ENCODE measurements at places on chromosomes 7 and 10.
A peak's percentile ranks its signal among the peaks of the same experiment; 100 is the strongest.

DNA sequence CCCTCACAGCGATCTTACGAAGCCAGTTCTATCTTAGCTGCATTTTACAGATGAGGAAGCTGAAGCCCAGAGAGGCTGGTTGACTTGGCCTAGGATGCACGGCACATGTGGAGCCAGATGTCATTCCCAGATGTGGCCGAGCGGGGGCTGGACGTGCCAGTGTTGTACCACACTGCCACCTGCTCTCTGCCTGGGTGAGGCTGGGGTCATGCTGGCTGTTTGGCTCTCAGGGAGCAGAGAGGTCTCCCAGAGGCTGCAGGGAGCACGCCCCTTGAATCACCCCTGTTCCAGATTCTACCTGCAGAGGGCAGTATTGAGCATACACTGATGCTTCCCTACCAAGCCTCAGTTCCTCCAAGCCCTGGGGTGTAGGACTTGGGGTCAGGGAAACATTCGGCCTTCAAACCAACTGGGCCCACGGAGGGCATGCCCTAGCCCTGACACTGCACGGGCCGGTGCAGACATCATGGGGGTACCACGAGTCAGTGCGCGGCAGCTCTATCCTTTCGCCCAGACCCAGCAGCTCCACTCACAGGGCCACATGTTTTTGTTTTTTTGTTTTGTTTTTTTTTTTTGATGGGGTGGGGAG is 3.8 kb upstream of the GTF2IRD1 start:
- DNase-seq, result peak; percentile 57

DNA sequence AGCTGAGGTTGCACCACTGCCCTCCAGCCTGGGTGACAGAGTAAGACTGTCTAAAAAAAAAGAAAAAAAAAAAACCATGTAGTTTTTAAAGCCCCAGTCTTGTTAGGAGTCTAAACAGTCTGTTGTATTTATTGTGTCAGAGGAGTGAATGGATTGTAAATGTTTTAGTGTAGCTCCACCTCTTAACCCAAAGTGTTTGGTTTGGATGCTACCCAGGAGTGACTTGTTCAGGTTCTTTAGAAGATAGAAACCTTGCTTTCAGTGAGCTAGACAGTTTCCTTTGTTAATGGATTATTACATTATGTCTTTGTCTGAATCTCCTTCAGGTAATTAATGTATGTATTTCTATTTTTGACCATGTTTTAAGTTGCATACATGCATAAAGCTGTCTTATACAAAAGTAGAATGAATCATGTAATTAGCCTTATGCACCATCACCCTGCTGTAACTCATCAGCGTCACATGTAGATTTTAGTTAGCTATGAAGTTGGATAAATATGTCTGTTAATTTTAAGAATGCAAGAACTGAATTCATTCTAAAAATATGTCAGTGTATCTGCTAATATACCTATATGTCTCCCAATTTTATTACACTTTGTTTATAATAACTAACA is 97.7 kb downstream of the TAF3 start:
- DNase-seq, result peak; percentile 11

DNA sequence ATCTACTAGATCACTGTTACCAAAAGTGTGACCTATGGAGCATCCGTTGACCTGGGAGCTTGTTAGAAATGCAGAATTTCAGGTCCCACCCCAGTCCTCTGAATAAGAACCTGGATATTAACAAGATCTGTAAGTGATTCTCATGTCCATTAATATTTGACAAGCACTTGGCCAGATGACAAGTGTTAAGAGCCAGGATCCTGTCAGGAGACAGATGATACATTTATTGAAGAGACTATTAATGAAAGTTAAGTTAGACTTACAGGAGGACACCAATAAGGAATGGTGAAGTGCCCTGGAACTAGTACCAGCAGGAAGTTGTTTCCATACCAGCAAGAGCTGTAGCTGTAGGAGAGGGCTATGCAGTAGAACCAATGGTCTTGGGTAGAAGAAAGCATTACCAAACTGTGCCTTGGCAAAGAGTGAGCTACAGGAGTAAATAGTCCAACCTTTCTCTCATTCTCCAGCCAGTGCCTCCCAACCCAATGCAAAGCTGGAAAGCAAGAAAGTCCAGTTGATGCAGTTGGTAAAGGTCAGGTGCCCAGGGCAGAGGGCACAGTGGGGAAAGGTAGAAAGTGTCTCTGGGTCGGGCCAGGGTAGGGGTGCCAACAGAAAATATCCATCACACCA is 35.3 kb upstream of the ADD3 start:
- no peak for DNase-seq

- DNase-seq, result no peak
Measured at GRCh38 chr10:44399659-44400451, 15.0 kb upstream of the CXCL12 start.

DNA sequence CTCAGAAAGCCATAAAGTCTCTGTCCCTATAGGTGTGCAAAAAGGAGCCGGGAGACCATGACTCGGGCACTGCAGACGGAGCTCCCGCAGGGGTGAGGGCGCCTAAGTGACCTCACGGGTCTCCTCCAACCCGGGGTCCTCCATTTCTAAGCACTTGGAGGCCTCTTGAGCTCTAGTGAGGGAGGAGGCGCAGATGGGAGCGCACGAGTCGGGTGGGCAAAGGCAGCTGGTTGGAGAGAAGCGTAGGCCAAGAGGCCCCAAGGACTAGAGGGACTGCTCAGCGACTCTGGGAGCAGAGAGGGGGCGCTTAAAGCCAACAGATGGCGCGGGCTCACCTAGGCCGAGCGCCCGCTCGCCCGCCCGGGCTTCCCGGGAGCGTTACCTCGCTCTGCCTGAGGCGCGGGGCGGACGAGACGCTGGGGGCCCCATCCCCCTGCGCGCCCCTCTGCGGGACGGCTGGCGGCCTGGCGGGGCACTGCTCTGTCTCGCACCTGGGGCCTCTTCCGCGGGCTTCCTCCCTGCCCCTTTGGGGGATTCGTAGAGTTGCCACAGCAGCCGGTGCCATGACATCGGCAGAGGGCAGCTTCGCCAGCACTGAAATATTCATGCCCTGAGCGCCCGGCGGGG is 523 bp upstream of the CDH23 start:
- peak; percentile 42 for DNase-seq

DNA sequence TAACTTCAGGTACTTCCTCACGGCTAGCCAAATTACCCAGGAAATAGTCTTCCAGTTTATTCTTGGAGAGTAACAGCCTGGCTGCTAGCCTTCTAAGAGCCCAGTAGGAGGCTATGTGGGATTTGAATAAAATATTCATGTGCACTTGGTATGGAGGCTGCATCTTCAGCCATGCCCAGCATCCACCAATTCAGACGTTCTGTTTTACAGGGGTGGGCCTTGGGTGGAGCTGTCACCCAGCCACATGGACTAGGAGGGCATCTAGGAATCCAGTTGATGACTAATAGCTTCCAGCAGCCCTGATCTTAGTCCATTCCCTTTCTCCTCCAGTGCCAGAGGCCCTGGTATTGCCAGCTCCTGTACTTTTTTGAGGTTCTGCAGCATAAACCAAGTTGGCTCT is 66.3 kb upstream of the ZRANB1 start:
- peak; percentile 40 for DNase-seq

DNA sequence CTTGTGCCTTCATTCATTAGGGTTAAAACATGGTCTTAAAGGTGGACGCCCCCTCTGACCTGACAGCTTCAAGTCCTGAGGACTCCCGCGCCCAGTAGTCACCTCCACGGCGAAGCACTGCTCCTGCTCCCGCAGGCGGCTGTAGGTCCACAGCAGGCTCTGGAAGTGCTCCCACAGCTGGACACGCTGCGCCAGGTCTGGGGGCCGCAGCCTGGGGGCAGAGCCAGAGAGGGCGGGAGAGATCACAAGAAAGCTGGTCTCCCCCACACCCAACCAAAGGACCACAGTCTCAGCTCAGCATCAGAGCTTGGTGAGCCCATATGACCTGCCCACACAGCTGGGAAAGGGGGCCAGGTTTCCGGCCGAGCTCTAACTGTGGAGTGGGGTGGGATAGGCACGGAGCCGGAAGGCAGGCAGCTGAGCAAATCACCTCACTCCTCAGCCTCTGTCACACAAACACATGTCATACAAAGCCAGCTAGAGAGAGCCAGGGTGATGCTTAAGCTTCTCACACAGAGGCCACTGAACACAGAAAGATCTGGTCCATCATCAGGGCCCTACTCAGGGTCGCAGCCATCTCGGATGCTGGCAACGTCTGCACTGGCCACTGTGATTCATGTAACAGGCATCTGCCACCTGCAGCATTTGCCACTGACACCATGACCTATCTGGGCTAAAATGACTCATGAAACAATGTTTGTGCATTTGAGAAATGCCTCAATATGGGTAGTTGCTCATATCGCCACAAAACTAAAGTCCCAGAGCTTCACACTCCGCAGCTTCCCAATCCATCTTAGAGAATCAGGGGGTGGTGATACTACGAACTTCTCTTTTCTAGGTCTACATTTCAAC is 12.6 kb downstream of the HPS1 start:
- no peak for DNase-seq

GRCh38 chr10:21230219-21230618 is 295.3 kb downstream of the SKIDA1 start:
- DNase-seq, result no peak

- no peak for DNase-seq
Measured at GRCh38 chr10:52266858-52267257, 47.2 kb upstream of the DKK1 start.

DNA sequence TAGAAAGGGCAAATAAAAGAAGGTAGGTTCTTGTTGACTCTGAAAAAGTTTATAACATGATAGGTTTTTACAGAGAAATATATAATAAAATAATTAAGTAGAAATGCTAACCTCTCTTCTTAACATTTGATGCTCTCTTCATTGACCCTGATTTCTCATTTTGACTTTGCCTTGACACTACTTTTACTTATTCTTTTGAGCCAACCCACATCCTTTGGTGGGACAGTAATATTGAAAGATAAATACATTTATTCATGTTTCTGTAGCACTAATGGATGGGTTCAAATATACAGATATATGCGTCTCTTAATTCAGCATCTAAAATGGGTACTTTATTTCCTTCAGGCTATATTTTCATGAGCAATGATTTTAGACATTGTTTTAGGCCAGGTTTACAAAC is 34.4 kb downstream of the DDC start:
- no peak for DNase-seq

- DNase-seq, result no peak
Measured at GRCh38 chr7:97001221-97001620, 4.1 kb upstream of the DLX6 start.

GRCh38 chr10:72086466-72087391 is 1.6 kb downstream of the SPOCK2 start:
- no peak for DNase-seq

- peak; percentile 56 for DNase-seq
Measured at GRCh38 chr7:29988424-29989256, 961 bp downstream of the SCRN1 start.

GRCh38 chr7:16930946-16931345 is 49.2 kb upstream of the AGR3 start:
- DNase-seq, result no peak

DNA sequence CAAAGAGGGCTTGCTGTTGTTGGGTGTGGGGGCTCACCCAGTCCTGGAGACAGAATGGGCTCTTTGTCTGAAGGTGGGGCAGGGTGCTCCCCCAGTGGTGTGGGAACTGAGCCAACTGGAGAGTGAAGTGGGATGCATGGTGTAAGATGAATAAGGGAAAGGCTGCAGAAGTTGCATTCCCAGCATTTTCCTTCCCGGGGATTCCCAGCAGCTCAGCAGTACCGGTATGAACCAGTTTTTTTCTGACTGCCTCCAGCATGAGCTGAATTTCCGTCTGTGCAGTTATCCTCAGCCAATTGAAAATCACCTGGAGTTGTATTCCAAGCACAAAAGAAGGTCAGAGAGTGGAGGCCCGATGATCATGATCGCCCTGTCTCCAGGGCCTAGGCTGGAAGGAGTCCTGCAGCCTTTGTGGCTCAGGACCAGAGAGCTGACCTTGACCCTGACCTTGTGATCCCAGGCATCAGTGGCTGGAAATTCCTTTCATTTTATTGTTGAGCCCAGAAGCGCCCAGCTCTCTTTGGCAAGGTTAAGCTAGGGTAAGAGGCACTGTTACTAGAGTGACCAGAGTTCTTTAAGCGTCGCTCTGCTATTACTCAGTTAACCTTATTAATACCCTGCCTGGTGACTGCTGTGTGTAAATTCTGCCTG is 33.4 kb downstream of the OGDH start:
- peak; percentile 94 for DNase-seq

- no peak for DNase-seq
Measured at GRCh38 chr10:43254881-43255633, 11.8 kb downstream of the RASGEF1A start.

DNA sequence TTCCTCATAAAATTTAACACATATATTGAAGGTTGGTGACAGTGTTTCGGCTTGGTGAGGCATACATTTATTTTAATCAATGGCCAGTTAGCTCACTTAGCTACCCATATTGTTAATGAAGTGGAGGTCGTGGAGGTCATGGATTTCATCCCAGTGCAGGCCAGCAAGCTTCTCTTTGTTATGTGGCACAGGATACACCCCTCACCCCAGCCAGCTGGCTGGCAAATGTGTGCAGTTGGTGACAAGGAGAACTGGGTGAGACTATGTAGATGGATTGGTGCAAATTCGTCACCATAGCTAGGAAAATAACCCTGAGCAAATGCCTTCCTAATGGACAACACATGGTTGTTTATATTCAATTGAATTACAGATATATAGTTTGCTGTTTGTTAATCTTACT is 50.5 kb upstream of the FOXP2 start:
- DNase-seq, result no peak

DNA sequence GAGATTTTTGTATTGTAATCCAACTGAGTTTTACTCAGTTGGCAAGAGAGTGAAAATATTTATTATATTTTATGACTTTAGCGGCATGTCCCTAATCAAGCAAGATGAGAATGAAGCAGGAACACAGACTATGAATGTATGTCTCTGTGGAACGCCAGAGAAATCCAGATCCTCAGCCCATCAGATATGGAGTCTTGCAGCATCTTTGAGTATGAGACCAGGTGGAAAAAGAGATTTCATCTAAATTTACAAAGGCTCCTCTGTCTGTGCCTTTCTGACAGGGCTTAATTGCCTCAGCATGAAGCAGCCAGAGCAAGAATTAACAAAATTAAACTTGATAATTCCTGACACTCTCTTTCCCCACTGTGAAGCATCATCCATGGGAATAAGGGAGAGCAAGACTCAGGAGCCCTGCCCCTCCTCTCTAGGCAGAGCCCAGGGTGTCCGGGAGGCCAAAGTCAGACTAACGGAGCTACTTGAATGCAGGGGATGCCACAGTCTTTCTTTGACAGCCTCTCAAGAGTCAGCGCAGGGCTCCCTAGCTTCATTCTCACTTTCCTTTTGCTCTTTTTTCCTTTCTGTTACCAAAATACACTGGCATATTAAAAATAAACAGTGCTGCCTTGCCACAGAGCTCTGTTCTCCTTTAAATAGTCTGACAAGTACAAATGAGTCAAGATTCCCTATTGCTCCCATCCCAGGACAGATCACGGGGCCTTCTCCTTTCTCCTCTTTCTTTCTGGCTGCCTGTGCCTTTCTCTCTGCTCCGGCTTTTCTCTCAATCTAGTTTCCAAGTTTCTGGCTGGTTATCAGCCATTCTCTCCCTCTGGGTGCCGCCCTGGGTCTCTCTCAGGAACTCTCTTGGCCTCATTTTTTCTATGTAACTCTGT is 132.2 kb upstream of the INHBA start:
- DNase-seq, result no peak

- DNase-seq, result no peak
Measured at GRCh38 chr7:18437101-18437500, 58.4 kb upstream of the HDAC9 start.

Data from epithelial cell of esophagus (primary cell).